ENCODE measurements at places on chromosomes 3 and 15.
A peak's percentile ranks its signal among the peaks of the same experiment; 100 is the strongest.

- no peak for DNase-seq
Measured at GRCh38 chr15:75966073-75966472, 46.2 kb downstream of the NRG4 start.

DNA sequence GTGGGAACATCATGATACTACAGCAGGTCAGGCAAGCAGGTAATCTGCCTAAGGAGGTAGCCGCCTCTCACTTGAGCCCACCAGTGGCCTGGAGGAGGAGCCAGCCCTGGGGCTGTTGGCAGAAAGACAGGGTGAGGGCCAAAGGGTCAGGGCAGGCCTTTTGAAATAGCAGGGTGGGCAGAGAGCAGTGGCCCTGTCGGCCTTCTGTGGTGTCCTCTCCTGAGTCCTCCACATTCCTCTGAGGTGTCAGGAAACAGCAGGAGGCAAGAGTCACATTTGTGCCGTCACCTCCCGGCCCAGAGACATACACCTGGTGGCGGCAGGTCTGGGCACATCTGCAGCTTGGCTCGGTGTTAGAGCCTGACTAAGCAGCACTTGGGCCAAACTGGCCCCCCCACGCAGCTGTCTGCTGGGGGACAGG lies 3.9 kb upstream of the BNC1 start:
- no peak for DNase-seq

GRCh38 chr15:75669191-75669878 lies 21.6 kb downstream of the SNX33 start:
- no peak for DNase-seq

GRCh38 chr3:33100229-33100628 lies 3.3 kb upstream of the GLB1 start:
- no peak for DNase-seq

GRCh38 chr3:157405457-157405856 lies 31.2 kb upstream of the PTX3 start:
- DNase-seq, result no peak

DNA sequence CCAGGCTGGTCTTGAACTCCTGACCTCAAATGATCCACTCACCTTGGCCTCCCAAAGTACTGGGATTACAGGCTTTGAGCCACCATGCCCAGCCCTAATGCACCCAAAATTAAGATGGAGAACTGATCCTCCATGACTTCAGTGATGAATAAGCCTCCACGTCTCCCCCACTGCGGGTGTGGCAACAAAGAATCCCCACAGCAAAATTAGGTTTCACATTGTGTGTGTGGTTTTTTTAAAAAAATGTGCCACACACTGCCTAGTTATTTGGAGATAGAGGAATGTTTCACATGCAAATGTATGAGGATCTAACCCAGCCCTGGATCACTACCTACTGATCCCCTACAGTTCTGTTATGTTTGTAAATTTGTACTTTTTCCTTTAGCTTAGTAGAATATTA lies 17.3 kb downstream of the HDAC11 start:
- DNase-seq, result no peak

GRCh38 chr3:136562026-136562425 lies 190.2 kb downstream of the STAG1 start:
- DNase-seq, result no peak

- no peak for DNase-seq
Measured at GRCh38 chr3:177281292-177282118, 84.2 kb upstream of the TBL1XR1 start.

GRCh38 chr3:187352581-187353575 lies 15.3 kb upstream of the RTP4 start:
- DNase-seq, result no peak

DNA sequence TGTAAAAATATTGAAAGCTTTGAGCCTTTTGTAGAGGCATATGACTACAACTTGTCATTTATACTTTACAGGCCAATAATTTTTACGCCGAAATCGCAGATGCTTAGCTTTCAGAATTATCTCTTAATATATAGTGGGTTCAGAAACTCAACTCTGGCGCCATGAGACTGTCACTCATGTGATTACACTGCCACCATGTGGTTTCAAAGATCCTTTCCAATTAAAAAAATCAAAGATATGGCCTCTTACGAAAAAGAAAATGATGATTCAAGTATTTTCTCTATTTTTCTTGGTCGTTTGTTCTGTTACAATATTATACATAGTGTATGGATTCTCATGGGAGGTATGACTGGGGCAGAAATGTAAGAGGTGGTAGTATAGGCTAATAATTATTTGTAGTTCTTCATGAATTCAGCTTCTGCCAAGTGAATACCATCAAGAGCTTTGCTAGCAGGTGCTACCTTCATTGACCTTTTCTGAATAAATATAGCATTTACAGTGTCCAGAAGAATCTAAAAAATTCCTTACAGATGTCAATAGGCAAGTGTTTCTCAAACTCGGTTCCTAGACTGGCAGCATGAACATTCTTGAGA lies 751.7 kb upstream of the GOLIM4 start:
- peak; percentile 26 for DNase-seq

GRCh38 chr15:53457479-53457878 lies 302.0 kb downstream of the WDR72 start:
- no peak for DNase-seq

DNA sequence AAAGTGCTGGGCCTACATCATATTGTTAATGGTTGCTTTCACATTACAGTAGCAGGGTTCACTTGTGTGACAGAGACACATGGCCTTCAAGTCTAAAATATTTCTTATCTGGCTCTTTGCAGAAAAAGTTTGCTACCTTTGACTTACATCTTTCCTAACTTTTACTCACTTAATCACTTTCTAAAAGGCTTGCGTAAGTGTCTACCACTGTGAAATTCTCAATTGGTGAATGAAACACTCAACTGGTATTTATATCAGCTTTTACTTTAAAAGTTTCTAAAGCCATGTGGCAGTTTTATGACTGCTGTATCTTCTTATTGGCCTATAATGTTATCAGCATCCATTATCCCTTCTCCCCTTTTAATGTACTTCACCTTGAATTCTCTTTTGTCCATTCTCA lies 554.5 kb downstream of the ZIC1 start:
- DNase-seq, result no peak

DNA sequence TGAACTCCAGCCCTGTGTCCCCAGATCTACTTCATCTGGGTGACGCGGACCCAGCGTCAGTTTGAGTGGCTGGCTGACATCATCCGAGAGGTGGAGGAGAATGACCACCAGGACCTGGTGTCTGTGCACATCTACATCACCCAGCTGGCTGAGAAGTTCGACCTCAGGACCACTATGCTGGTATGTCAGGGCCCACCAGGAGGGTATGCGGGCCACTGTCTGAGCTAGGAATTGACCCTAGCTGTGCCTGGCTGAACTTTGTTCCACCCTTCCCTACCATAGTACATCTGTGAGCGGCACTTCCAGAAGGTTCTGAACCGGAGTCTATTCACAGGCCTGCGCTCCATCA lies 24.3 kb downstream of the SHF start:
- no peak for DNase-seq

DNA sequence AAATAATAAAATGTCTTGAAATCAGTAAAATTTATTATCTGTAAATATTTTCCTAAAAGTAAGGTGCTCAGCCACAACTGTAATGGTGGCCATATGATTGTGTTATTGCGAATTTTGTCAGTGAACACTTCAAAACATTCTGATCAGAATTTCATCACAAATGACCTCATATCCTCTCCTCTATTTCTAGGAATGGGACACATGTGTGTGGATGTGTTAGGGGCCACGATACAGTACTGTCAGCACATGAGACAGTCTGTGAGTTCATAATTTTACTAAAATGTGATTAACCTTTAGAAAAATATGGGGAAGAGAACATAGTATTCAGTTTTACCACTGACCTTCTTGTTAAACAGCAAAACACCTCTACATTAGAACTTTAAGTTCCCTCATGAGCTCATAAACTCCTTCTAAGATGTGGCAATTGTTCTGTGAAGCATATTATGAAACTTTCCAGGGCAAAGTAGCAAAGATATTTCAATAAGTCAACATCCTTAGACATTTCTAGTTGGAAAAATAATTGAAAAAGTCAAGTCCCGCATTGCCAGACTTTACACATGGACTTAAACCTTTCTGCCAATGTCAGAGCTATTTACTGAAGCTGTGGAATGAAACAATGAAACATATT lies 158.2 kb upstream of the ABI3BP start:
- no peak for DNase-seq

DNA sequence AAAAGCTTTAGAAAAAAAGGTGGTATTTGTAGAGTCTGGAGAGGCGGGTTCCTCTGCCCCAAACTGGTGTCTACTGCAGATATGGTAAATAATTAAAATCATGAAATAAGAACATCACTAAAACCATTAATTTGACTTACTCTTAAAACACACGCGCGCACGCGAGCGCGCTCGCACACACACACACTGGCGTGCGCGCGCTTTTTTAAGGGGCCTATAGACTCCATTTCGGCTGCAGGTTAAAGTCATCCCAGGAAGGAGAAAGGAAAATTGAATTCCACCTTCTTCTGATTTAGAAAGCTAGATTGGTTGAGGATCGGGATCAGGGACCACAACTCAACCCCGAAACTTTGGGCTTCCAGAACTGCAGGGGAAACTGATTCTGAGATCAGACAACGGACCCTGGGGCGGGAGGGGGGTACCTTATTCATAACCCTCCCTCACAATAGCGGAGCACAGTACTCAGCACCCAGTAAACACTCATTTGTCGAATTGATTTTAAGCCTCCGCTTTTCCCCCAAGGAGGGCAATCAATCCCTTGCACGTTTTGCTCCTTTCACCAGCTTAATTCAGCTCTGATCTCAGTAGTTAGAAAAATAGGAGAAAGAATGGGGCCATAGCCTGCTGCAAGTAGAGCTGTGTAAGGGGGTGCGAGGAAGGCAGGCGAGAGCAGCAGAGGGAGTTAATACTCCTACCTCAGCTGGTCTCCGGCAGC lies 509 bp upstream of the LRRC3B start:
- no peak for DNase-seq

GRCh38 chr3:183931881-183932280 lies 47.2 kb upstream of the PARL start:
- no peak for DNase-seq

Measured in hippocampal formation (tissue), 2 donors.